ENCODE measurements at places on chromosomes 6 and 20.

DNA sequence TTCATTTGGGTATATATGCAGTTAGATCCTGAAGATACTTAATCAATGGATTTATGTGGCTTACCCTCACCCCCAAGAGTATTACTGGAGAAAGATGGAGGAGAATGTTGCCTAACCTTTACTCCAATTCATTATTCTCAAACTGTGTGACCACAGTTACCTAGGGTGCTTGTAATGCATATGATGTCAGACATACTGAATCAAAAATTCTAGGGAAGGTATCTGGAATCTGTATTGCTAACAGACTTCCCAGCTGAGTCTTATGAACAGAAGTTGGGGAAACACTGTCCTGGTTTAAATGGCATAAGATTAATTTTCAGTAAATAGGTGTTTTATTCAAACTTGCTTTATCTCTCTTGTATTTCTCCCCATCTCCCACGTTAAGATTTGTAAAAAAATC is 83.9 kb downstream of the PKIB start:
- no peak for DNase-seq

DNA sequence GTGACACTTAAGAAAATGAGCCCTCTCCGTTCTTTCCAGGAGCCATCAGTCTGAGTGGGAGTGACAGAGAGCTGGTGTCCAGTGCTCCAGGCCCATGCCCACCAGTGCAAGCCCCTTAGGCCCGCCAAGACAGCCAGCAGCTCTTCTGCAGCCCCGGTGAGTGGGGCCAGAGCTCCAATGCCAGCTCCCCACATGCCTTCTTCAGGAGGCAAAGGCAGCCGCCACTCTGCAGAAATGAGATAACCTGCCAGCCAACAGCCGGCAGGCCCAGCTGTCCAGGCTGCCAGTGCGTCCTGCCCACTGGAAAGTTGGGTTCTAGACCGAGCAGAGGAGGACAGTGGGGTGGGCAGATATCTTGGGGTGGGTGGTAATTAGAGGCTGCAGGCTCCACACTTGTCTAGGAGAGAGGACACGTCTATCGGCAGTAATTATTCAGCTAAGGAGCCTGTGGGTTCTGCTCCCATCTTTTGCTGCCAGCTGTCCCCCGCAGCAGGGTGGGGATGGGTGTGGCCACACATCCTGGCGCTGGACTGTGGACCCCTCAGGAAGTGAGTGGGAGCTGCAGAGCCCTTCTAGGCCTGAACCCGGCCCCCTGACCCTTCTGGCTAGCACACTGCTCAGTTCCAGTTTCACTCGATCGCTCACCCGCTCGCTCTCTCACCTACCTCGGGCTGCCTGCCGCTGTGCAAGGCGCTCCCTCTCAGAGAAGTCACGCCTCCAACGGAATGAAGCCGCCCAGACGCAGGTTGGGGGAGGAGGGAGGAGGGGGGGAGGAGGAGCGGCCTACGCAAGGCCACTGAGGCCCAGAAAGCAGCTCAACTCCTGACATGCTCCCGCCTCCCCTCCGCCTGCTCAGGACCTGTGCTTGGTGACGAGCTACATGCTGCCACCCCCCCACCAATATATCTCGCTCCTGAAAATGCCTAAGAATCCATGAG is 3.6 kb downstream of the GRM4 start:
- DNase-seq, result no peak

- no peak for DNase-seq
Observed at GRCh38 chr6:300494-301198, 8.4 kb downstream of the DUSP22 start.

DNA sequence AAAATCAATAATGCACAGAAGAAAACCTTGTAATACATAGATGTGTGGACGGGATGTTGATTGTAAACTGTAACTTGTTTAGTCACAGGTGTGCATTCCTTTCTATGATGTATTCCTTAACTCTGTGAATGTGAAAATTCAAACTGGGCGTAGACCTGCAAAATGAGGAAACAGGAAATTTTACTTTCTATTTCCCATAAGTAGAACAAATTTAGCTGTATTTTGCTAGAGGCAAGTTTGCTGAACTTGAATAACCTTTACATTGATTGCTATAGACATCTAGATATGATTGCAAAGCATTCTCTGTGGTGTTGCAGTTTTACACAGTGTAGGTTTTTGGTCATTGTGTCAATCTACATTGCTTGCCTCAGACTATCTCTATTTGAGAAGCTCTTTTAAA is 368.4 kb upstream of the MAN1A1 start:
- DNase-seq, result no peak

DNA sequence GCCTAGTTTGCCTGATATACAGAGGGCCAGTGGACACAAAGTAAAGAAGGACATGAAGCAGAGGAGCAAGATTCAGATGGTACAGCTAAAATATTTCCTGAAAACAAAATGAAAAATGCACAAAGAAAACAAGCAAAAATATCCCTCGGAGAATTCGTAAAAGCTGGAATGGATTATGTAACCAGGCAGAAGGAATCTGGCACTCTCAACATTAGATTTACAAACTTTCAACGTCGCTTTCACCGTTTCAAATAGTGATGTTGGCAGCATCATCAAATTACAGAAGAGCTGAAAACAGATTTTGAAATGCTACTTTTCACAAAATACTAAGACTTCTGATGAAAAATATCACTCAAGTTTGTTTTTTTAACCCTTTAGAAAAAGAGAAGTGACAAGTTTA is 11.7 kb downstream of the SMLR1 start:
- DNase-seq, result no peak

GRCh38 chr20:51648571-51648947 is 106.0 kb upstream of the NFATC2 start:
- DNase-seq, result no peak

- DNase-seq, result no peak
Observed at GRCh38 chr6:111989743-111990142, 64.2 kb upstream of the CCN6 start.

DNA sequence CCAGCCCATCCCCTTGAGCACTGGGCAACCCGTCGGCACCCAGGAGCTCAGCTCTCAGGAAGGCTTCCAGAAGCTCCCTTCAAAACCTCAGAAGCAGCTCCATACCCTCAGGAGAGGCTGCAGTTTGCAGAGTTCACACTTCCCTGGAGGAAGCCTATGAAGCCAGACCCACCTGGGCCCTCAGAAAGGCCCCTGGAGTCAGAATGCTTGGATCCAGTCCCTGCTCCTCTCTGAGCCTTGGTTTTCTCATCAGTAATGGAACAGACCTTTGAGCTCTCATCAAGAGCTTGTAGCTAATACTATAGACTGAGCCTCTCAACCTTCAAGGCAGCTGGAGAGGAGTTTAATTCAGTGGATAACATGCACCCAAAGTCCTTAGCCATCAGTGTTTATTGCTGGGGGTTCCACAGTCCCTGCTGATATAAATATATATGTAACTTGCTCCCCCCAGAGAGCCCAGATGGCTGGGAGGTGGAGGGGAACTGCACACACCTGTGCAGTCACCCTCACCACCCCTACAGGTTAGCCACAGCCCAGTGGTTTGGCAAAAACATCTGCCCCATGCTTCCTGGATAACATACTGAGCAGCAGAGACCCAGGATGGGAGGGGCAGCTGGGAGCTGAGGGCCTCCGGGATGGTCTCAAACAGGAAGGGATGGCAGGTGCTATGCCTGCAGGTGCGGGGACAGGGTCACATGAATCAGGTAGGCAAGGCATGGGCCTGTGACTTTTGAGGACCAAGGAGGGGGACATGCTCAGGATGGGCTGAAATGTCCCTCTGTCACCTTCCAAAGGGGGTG is 120.1 kb downstream of the SNX5 start:
- DNase-seq, result no peak

- no peak for DNase-seq
Observed at GRCh38 chr6:62980093-62980492, 231.2 kb upstream of the FKBP1C start.

DNA sequence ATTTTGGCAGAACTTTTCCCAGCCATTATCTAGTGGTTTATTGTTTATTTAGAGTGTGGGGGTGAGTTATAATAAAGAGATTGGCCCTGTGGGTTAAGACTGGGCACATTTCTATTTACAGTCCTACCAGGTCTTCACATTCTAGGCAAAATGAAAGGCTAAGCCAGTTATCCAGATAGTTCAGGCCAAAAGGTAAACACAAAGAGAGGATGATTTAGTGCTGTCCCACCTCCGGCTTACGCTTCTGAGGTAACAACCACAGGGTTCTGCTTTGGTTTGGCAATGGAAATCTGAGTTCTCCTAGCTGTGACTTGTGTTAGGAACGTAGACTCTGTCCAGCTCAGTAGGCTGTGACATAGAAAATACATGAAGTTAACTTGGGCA is 50.3 kb upstream of the PTPRK start:
- no peak for DNase-seq
